HT1080 (cell line): ENCODE measurements at places on chromosomes 11 and 22. TPM values are rescaled to one million over a fixed set of nuclear protein-coding genes. Genes with fewer than 3 reads are reported as not detected.

DNA sequence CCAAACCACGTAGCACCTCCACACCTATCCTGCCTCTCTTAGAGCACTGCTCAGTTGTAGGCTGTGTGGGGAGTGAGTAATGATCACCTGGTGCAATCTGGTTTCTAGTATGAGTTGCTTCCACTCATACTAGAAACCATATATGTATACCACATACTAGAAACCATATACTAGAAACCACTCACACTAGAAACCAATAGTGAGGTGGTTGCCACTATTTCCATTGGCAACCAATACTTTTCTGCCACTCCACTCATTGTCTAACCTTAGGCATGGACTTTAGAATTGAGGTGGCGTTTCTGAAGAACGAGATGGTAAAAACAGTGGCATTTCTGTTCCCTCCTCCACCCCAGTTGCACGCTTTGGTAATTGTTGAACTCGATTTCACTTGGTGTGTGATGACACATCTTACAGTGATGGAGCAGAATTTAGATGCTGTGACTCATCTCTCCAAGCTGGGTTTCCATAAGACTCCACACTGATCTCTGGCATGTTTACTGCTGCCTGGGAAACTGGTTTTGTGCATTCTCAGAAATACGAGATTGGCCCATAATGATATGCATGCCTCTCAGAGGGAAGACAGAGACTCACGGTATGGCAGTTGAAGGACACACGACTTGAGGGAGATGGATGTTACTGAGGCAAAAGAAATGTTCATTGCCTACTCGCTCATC lies 82.9 kb downstream of the KIRREL3 start:
- peak; percentile 97 for DNase-seq

- DNase-seq, result no peak
Observed at GRCh38 chr11:94178331-94178730, 49.7 kb downstream of the PANX1 start.

USP35 gene
- 5.3 and 5.9 TPM in 2 replicates for total RNA-seq

- DNase-seq, result no peak
Observed at GRCh38 chr22:37258005-37258752, 14.1 kb upstream of the RAC2 start.

PLAAT3 gene
- 27.8 and 28.6 TPM in 2 replicates for total RNA-seq

GRCh38 chr11:76322540-76322939 lies 58.4 kb downstream of the THAP12 start:
- DNase-seq, result no peak

- DNase-seq, result no peak
Observed at GRCh38 chr11:44008088-44008501, 39.7 kb upstream of the ACCSL start.

- no peak for DNase-seq
Observed at GRCh38 chr22:38417252-38418060, 37.5 kb downstream of the KCNJ4 start.

GRCh38 chr22:50640857-50641647 lies 13.1 kb upstream of the ARSA start:
- DNase-seq, result no peak
